ENCODE measurements at places on chromosomes 3 and 15.
A peak's percentile ranks its signal among the peaks of the same experiment; 100 is the strongest.

DNA sequence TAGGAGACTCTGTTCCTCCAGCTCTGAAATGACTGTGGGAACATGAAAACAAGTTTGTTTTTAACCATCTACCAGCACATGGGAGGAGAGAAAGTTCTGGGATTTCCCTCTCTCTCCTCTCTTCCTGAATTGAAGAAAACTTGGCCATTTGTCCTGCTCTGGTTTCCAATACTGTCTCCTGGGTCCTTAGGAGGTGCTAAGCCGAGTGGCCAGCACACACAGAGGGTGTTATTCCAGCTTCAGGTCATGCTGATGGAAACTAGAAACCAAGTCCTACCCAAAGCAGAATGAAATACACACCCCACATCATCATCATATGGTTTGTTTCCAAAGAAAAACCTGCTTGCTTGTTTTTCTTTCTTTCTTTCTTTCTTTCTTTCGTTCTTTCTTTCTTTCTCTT, 172.7 kb downstream of the RPLP1 start:
- DNase-seq = no peak

DNA sequence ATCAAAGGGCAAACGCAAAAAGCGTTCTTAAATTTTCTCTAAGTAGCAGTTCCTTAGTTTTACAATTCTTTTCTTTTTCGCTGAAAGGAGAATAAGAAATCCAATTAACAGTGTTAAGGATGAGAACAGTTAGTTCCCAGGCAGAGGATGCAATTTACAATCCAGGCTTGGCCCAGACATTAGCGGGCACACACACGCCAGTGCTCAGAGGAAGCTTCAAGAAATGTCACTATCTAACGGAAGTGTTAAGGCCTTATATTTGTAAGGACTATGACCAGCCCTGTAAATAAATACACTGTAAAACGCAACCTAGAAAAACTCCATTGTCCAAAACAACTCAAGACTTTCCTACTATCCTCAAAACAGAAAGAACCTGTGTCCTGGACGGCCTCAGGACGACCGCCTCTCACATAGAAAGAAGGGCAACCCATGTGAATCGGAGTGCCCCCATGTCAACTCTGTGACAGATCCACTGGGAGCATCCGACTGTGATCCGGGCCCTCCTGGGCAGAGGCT, 1.3 kb downstream of the ACAP2 start:
- DNase-seq = no peak

DNA sequence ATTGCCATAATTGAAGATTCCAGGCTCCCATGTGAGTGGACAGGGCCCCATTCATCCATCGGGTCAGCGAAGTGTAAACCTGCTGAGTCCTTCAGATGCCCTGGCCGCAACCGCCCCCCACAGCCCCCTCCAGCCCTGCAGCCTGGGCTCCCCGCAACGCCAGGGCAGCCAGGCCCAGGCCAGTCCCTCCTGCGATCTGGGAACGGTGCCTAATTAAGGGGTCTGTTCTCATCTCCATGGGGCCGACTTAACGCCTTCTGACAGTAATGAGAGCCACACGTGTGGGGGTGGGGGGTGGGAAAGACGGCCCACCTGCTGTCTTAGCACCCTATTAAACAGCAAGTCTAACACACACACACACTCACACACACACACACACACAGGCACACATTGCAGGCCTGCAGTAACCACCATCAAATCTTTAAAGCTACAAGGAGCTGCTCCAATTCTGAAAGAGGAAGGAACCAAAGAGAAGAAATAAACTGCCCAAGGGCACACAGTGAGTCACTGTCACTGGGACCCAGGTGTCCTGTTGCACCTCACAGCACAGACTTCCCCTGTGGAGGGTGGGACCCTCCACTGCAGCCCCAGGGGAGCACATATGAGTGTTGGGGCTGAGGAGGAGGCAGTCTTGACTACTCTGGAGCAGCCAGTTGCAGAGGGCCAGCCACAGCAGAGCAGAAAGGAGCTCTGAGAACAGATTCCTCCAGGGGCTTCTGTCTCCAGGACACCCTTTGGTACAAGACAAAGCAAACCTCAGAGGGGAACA, 31.8 kb upstream of the HES1 start:
- no peak for DNase-seq

DNA sequence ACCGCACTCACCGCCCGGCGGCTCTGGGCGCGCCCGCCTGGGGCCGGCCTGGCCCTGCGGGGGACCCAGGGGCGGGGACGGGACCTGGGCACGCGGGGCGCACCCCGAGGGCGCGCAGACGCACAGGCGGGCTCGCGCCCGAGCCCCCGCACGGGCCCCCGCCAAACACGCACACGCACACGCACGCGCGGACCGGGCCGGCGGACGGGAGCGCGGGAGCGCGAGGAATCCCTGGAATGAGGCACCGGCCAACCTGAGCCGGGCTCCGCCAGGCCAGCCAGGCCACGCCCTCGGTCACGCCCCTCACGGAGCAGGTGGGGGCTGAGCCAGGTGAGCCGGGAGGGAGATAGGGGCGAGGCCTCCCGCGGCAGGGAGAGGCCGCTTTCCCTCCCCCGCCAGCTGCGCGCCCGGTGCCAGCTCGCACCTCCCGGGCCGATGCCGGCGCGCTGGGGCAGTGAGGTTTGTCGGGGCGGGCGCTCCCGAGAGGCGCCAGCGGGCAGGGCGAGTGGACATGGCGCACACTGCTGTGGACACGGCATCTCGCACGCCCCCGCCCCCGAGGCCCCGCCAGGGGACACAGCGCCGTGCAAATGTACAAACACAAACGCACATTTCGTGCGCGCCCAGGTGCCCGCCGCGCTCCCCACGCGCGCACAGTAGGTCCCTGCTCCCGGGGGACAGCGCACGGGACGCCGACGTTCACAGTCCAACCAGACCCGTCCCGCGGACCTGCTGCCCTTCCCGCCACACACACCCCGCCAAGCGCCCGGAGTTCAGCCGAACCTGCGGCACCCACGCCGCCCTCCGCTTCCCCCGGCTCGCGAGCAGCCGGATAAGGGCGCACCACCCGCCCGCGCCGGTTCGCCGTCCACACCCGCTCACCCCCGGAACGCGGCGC, 75.9 kb upstream of the VGLL4 start:
- DNase-seq = peak; percentile 25

GRCh38 chr3:119809249-119810017, 27.5 kb downstream of the NR1I2 start:
- DNase-seq = no peak

DNA sequence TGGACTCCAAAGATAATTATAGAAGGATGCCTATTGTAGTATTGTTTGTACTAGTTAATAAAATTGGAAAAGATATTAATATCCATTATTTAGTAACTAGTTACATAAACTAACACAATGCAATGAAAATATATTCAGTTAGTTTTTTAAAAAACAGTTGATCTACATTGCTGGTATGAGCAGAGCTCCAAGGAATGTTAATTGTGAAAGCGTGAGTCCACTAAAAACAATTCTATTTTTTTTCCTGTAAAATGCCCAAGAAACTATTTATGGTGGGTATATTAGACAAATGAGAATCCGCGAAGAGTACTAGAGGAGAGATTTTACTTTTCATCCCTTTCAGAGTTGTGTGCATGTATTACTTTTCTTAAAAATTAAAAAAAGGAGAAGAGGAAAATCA, 104.3 kb downstream of the MCTP2 start:
- no peak for DNase-seq

GRCh38 chr15:80498652-80499051, 94.5 kb downstream of the ARNT2 start:
- no peak for DNase-seq

- DNase-seq = no peak
Measured at GRCh38 chr3:195148549-195148948, 122.4 kb downstream of the XXYLT1 start.
